ENCODE measurements at places on chromosomes 1 and 21.
A peak's percentile ranks its signal among the peaks of the same experiment; 100 is the strongest.

- no peaks in the 10 kb centered on the region for H3K27me3 ChIP-seq
- no peak for DNase-seq
- no peak overlapping the region for H3K4me3 ChIP-seq
- H3K36me3 ChIP-seq, result no peaks in the 10 kb centered on the region
Measured at GRCh38 chr1:46175243-46175642, 356 bp downstream of the TSPAN1 start.

DNA sequence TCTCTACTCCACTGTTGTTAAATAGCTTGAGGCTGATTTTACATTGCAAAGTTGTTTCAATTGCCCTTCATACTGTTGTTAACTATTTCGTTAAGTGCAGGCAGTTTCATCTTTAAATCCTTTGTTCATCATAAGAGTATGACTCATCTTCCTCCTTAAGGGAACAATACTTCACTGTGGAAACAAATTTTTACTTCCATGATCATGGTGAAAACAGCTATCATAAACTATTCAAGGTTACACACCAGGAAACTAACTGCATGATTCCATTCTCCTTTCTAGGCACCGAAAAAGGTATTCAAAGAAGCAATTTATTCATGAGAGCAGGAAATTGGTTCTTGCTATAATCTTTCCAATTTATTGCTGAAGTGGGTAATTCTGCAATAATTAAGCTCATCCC lies 593.2 kb downstream of the LRRIQ3 start:
- no peak overlapping the region for H3K4me3 ChIP-seq
- no peak overlapping the region for H3K27ac ChIP-seq
- H3K36me3 ChIP-seq, result no peaks in the 10 kb centered on the region
- no peaks in the 10 kb centered on the region for H3K4me1 ChIP-seq

DNA sequence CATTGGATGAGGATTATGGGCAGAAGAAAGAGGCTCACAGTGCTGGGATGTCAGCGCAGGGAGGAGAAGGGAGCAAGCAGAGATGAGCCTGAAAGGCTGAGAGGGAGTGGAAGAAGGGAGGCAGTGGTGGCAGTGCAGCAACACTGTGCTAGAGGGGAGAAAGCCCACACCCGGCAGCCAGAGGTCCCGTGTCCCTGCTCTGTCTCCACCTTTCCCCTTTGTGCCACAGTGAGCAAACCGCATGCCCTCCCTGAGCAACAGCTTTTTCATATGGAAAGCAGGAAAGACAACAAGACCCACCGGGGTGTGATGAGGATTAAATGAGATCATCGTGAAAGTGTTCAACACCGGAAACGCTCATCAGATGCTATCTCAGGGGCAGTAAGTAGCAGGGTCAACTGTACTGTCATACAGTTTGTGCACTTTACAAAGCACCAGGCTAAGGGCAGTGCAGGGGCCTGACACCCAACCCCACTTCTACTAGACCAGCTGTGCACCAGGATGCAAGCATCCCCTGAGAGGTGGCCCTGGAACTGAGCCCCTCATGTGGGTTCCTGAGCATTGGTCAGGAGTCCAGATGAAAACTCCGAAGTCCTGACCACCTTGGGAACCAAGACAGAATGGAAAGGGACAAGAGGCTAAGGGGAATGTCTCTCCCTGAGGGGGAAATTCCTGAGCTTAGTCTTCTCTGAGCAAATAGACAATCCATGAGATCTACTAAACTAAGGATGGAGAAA lies 9.1 kb downstream of the NHLH1 start:
- H3K4me1 ChIP-seq, result peaks cover 10% of the 10 kb centered on the region
- DNase-seq, result no peak
- H3K27ac ChIP-seq, result no peak overlapping the region
- H3K27me3 ChIP-seq, result no peaks in the 10 kb centered on the region

DNA sequence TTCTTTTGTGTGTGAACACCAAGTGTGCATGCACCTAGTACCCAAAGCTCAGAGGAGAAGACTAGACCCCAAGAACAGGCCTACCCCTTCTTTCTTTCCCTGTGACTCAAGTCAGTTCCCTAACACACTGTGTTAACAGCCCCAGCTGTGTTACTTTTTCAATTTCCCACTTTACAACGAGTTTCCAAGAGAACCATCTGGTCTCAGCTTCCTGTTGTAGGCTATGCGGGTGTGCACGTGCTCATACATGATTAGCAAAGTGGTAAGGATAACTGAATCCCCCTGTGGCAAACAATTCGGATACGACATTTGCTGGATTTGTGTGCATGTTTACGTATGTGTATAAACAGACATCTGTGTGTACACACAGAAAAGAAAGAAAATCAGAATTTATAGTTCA lies 17.9 kb downstream of the IFNAR2 start:
- H3K27me3 ChIP-seq, result no peaks in the 10 kb centered on the region
- H3K27ac ChIP-seq, result no peak overlapping the region
- peaks cover 63% of the 10 kb centered on the region for H3K36me3 ChIP-seq
- H3K4me3 ChIP-seq, result no peak overlapping the region
- H3K4me1 ChIP-seq, result peaks cover 56% of the 10 kb centered on the region

GRCh38 chr1:194078765-194079164 lies 892.4 kb upstream of the B3GALT2 start:
- H3K27me3 ChIP-seq, result no peaks in the 10 kb centered on the region
- H3K36me3 ChIP-seq, result no peaks in the 10 kb centered on the region
- DNase-seq, result no peak
- no peak overlapping the region for H3K27ac ChIP-seq
- H3K4me1 ChIP-seq, result no peaks in the 10 kb centered on the region

DNA sequence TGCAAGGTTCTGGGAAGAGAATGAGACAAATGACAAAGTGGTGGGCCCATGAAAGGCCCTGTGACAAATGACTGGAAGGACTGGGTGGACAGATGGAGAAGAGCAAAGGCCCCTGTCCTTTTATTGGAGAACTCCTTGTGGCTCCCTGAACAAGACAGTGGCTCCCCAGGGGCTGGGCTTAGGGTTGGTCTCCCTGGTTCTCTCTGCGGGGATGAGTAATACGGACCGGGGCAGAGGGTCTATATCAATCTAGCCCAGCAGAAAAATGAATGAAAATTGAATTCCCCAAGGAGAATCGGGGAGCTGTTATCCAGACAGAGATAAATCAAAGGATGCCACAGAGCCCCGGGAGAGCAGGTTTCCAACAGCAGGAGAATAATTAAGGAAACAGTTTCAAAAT lies 5.2 kb upstream of the LHX4 start:
- H3K4me3 ChIP-seq, result no peak overlapping the region
- DNase-seq, result no peak
- H3K36me3 ChIP-seq, result no peaks in the 10 kb centered on the region

- H3K36me3 ChIP-seq, result no peaks in the 10 kb centered on the region
- H3K27me3 ChIP-seq, result no peaks in the 10 kb centered on the region
- DNase-seq, result no peak
- no peak overlapping the region for H3K27ac ChIP-seq
- no peaks in the 10 kb centered on the region for H3K4me1 ChIP-seq
- no peak overlapping the region for H3K4me3 ChIP-seq
Measured at GRCh38 chr1:67792103-67792502, 41.2 kb downstream of the GNG12 start.

- no peak overlapping the region for H3K27ac ChIP-seq
- DNase-seq, result no peak
- no peaks in the 10 kb centered on the region for H3K27me3 ChIP-seq
- H3K4me3 ChIP-seq, result no peak overlapping the region
Measured at GRCh38 chr1:206591696-206592095, 20.6 kb downstream of the EIF2D start.

GRCh38 chr21:39454949-39455668 lies 3.3 kb downstream of the SH3BGR start:
- H3K36me3 ChIP-seq, result no peaks in the 10 kb centered on the region
- H3K4me3 ChIP-seq, result no peak overlapping the region
- DNase-seq, result no peak
- H3K27me3 ChIP-seq, result no peaks in the 10 kb centered on the region

DNA sequence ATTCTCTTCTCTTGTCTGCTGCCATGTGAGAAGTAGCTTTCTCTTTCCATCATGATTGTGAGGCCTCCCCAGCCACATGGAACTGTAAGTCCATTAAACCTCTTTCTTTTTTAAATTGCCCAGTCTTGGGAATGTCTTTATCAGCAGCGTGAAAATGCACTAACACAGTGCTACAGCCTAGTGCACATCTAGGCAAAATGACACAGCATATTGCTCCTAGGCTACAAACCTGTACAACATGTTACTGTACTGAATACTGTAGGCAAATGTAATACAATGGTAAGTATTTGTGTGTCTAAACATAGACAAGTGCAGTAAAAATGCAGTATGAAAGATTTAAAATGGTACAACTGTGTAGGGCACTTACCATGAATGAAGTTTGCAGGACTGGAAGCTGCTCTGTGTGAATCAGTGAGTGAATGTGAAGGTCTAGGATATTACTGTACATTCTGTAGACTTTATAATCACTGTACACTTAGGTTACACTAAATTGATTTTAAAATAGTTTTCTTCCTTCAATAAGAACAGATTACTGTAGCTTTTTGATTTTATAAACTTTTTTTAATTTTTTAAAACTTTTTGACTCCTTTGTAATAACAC lies 69.4 kb downstream of the RGS21 start:
- no peak for DNase-seq
- no peaks in the 10 kb centered on the region for H3K36me3 ChIP-seq
- H3K27ac ChIP-seq, result no peak overlapping the region
- no peaks in the 10 kb centered on the region for H3K27me3 ChIP-seq
- no peaks in the 10 kb centered on the region for H3K4me1 ChIP-seq

DNA sequence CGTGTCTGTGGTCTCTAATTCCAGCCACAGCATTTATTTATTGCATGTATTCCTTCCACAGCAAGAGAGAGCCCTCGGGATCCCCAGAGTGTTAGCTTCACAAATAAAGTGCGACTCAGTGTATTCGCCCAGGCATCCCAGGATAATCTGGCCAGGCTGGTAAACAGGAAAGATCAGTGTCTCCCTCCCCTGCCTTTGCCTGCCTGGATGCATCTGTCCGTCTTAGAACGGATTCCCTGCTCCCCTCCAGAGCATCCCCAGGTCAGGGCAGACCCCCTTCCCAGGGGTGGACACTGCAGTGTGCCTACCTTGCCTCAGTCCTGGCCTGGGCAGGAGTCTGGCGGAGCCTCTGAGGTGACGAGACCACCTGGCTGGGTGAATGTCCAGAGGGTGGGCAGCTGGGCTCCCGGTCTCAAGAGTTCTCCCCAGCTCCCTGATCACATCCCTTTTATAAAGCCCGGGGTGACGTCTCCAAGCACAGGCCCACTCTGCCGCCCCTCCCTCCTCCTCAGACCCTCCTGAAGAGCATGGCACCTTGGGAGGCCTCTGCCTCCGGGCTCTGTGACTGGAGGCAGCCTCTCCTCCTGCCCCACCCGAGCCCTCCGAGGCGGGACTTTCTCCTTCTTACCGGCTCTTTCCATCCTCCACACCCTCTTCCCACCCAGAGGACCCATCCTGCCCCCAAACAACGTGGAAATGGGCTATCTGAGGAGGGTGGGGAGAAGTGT lies at the start of gene KISS1:
Gene KISS1, minus strand, starts transcription at position 424 of the 728 bp plus-strand sequence. CDS start 3,615 bp downstream, outside the sequence.
- H3K27ac ChIP-seq, result no peak within 1 kb of the TSS
- DNase-seq, result no peak
- H3K36me3 ChIP-seq, result no peaks in the 10 kb centered on the region
- peaks cover 8% of the 10 kb centered on the region for H3K27me3 ChIP-seq

DNA sequence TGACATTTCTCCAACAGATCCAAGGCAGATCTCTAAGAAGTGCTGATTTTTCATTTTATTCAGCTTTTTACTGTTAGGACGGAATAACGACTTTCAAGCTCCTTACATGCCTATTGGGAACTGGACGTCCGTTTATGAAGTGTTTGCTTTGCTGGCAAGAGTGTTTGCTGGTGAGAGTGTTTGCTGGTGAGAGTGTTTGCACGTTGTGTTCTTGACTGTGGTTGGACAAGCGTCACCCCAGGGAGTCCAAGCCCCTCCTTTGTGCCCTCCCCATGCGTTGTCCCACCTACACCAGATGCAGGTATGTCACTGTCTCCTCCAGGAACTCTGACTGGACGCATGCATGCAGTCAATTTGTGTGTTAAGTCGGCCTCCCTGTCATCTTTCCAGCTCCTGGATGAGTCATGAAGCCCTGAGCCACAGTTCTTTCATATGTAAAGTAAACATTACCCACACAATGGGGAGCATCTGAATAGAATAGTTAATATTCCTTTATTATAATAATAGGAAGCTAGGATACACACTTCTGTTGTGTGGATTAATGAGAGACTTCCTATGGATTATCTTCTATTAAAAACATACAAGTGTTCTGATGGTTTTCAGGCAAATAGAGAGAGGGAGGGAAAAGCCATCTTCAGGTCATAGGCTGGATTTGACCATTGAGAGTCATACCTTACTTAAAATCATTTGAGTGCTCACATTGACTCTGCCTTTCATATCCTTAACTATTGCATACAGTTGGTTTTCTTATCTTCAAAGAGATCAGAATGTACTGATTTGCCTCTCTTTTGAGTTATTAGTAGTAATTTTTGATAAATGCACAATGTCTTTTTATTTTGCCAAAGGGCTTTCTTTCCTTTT lies 119.2 kb downstream of the GALNT2 start:
- H3K27ac ChIP-seq, result no peak overlapping the region
- DNase-seq, result no peak
- no peaks in the 10 kb centered on the region for H3K27me3 ChIP-seq
- H3K36me3 ChIP-seq, result no peaks in the 10 kb centered on the region
- peaks cover 17% of the 10 kb centered on the region for H3K4me1 ChIP-seq

DNA sequence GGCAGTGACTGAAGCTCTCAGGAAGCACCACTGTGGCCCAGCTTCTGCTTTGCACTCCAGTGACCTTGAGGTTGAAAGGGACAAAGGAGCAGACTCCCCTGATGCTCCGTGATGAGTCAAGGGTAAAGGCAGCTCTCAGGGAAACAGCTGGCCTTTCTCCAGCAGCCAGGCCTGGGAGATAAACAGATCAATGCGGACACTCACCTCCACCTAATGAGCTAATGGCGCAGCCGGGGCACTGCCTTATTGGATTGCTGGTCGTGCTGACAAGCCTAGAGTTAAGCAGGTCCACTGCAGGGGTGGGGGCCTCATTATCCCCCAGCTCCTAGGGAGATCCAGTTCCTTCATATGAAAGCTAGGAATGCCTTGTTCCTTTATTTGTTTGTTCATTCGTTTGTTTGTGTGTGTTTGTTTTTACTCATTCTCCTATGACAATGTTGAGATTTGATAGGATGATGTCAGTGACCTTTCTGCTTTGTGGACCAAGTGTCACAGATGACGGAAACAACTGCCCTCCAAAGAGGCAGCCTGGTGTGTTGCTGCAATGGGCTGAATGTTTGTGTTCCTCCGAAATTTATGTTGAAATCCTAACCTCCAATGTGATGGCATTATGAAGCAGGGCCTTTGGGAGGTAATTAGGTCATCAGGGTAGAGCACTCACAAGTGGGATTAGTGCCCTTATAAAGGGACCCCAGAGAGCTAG lies 141.4 kb upstream of the BEND5 start:
- no peaks in the 10 kb centered on the region for H3K4me1 ChIP-seq
- H3K36me3 ChIP-seq, result no peaks in the 10 kb centered on the region
- DNase-seq, result peak; percentile 44

- no peaks in the 10 kb centered on the region for H3K4me1 ChIP-seq
- no peaks in the 10 kb centered on the region for H3K36me3 ChIP-seq
- no peak for DNase-seq
- no peaks in the 10 kb centered on the region for H3K27me3 ChIP-seq
- H3K4me3 ChIP-seq, result no peak overlapping the region
Measured at GRCh38 chr1:47761974-47762373, 235.2 kb downstream of the TRABD2B start.

Measured in CD8-positive, alpha-beta memory T cell (primary cell).